Globus pallidus (tissue), 1 donor: ENCODE measurements at places on chromosomes 3 and 15.

GRCh38 chr3:172659246-172660002 lies 51.4 kb downstream of the NCEH1 start:
- DNase-seq = no peak

GRCh38 chr3:23710555-23710954 lies 95.2 kb upstream of the UBE2E1 start:
- DNase-seq = no peak

- no peak for DNase-seq
These were observed 91.5 kb upstream of the PROK2 start for GRCh38 chr3:71876135-71877105.

- no peak for DNase-seq
These were observed 67.5 kb downstream of the PROS1 start for GRCh38 chr3:93906245-93906644.

DNA sequence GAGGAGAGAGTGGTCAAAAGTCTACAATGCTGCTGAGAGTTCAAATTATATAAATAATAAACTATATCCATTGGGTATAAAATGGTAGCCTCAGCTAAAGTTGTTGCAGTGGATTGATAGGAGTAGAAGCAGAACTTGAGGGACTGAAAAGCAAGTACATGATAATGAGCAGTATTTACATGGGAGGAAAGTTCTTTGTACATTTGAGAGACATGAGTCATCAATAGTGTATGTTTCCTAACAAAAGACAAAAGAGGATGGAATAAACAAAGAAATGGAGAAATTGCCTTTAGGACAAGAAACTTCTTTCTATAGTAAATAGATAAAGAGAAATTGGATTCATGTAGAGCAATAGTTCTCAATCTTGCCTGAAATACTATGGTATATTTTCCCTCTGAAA lies 110.0 kb upstream of the PLSCR5 start:
- DNase-seq = no peak

DNA sequence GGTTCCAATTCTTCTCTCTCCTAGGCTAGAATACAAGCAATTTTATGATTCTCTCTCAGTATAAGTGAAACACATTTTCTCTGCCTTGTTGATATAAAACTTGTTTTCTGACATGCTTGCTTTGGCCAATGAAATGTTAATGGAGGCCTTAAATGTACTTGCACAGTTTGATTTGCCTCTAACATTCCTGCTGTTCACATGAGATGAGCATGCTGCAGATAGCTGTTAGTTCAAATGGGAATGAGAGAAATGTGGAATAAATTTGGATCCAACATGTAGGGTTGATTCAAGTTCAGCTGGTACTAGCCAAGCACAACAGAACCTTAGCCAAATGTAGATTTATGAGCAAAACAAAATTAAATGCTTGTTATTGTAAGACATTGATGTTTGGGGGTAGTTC lies 32.6 kb upstream of the FHIT start:
- DNase-seq = no peak

- peak; percentile 43 for DNase-seq
These were observed 33.9 kb downstream of the MYO5C start for GRCh38 chr15:52261498-52262242.
